ENCODE measurements at places on chromosomes 12 and 14.

- DNase-seq, result no peak
Observed at GRCh38 chr14:95548328-95548929, 13.6 kb downstream of the GLRX5 start.

DNA sequence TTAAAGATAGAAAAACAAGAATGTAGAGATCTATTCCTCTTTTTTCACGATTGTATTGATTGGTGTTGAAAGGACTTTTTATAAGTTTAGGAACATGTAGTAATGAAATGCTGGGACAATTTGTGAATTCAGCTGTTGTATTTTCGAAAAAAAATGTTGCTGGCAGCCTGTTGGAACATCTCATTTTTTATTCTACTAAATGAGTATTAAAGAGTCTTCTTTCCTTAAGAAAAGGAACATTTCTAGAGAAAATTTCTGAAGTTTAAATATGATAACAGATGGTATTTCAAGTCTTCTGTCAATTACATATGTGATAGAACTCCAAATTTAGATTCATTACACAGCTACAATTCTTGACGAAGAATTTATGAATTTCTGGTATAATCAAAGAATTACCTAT lies 189.6 kb downstream of the TMEM117 start:
- DNase-seq, result no peak

GRCh38 chr12:83763425-83763824 lies 1076.7 kb downstream of the TMTC2 start:
- no peak for DNase-seq

DNA sequence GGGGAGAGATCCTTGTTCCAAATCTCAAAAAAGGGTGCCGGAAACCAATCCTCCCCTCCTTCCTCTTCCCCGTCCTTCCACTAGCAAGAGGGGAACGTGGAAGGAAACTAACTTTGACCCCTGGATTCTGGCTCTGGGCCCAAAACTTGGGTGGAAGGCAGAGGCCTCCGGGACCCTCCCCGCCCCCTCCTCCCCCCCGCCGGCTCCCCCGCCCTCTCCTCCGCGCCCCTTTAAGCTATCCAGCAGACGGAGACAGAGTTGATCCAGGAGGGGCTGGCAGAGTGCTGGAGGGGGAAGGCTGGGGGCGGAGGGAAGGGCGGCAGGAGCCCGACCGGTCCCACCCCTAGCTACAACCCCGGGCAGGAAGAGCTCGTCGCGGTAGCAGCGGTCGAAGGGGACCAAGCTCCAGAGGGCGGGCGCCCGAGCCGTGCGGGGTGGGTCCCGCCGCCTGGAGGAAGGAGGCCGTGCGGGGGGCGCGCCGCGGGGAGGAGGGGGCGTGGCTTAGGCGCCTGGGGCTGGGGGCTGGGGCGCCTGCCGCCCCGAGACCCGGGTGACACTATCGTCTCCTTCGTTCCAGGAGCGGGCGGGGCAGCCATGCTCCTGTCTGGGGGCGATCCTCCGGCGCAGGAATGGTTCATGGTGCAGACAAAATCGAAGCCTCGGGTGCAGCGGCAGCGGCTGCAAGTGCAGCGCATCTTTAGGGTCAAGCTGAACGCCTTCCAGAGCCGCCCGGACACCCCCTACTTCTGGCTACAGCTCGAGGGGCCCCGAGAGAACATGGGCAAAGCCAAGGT lies at the start of gene NYNRIN:
TSS of gene NYNRIN (plus strand) at position 351 of the 794 bp plus-strand sequence. CDS start at position 595, 244 bp downstream.
- DNase-seq, result peak; percentile 15

DNA sequence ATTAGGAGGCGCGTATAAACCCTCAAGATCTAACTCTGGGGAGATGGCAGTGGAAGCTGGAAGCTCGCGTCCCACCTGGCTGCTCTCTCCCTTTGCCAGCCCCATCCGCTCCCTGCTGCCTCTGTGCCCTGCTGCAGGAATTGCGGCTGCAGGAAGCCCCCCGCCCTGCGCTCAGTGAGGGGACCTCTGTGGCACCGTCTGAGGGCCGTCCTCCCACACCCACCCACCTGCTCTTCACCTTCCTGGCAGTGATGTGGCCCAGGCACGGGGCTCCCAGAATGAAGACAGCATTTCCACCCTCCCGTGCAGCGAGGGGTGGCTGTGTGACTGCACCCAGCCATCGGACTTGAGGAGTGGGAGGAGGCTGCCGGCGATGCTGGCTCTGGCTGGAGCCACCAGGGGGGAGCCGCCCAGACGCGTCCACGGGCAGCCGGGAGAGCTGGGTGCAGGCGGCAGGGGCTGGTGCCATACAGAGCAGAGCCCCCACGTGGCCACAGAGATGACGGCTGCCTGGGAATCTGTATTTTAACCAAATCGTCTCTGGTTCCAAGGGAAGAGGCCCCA lies 28.3 kb upstream of the GALNT9 start:
- DNase-seq, result no peak

DNA sequence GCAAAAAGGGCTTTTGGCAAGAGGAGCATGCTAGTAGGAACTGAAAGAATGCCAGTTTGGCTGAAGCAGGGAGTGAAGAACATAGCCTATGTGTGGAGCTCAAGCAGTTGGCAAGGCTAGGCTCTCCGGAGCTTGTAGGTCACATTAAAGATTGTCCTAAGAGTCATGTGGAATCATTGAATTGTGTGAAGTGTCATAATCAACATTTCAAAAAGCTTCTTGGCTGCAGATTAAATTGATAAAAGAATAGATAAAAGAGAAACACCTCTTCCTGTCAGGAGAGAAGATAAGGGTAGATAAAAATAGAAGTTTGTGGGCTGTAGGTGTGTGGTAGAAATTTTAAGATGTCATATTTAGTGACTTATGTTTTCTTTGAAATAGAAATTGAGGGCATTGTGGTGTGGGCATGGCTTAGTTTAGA lies 36.1 kb downstream of the CPSF6 start:
- no peak for DNase-seq

GRCh38 chr14:55711175-55711811 lies 131.3 kb downstream of the KTN1 start:
- DNase-seq, result no peak

DNA sequence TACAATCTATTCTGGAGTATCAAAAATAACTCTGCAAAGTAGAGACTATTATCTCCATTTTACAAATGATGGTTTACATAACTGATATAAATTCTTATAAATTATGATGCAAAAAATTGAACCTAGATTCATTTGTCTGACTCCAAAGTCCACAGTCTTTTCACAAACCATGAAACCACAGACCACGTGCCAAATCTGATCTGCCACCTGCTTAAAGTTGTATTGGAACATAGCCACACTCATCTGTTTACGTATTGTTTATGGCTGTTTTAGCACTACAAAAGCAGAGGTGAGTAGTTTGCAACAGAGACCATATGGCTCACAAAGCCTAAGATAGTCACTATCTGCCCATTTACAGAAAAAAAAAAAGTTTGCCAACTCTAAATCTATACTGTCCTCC lies 105.3 kb downstream of the KCNH5 start:
- peak; percentile 4 for DNase-seq

- DNase-seq, result no peak
Observed at GRCh38 chr14:99118046-99118721, 153.8 kb downstream of the BCL11B start.

GRCh38 chr14:95222870-95223398 lies 65.6 kb upstream of the DICER1 start:
- no peak for DNase-seq

- no peak for DNase-seq
Observed at GRCh38 chr12:25783566-25783965, 174.9 kb upstream of the RASSF8 start.

- DNase-seq, result no peak
Observed at GRCh38 chr14:72717220-72717619, 176.7 kb downstream of the DPF3 start.

GRCh38 chr14:68631394-68632053 lies 161.3 kb downstream of the ZFP36L1 start:
- DNase-seq, result no peak

GRCh38 chr14:59037620-59038019 lies 150.8 kb upstream of the DAAM1 start:
- no peak for DNase-seq

- DNase-seq, result no peak
Observed at GRCh38 chr12:108700833-108701541, 30.3 kb downstream of the CORO1C start.

DNA sequence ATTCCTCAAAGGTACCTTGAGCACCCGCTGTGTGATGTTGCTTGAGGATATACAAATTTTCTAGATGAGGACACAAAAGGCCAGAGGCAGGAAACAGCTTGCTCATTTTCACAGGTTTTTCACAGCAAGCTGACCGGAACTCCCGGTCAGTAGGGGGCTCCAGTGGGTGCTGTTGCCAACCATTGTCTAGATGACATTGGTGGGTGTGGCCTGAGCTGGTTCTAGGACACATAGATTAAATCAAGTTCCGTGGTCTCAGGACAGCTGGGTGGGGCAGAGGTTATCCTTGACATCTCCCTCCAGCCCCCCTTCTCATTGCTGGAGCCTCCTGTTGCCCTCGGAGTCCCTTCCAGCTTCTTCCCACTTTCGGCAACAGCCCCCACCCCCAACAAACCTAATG lies 153.6 kb upstream of the FKBP4 start:
- DNase-seq, result peak; percentile 55

DNA sequence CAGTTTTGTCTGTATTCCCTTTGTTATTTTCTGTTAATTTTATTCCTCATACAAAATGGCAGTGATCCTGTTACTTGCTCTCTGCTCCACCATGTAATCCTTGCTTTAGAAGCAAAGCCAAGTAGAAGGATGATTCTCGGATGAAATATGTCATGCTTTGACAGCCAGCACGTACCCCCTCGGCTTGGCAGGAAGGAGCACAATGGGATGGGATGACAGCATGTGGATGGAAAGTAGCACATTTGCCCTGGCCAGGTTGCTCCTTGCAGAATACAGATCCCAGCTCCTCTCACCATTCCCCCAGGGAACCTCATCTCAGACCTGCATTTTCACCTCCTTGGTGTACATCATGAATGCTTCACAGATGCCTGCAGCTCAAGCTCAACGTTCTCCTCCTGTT lies 35.1 kb upstream of the ATF1 start:
- no peak for DNase-seq

- DNase-seq, result no peak
Observed at GRCh38 chr12:68912916-68913315, 20.1 kb downstream of the CPM start.

Data from SW480 (cell line).